ENCODE measurements at places on chromosomes 3 and 15. TPM values are rescaled to one million over a fixed set of nuclear protein-coding genes. Genes with fewer than 3 reads are reported as not detected.

SLC41A3 gene
- 48.7 TPM for total RNA-seq

PIERCE2 gene
- total RNA-seq = 1.6 TPM

CTXN2 gene
- total RNA-seq = not detected

SENP8 gene
- total RNA-seq = 2.7 TPM

OIP5 gene
- 12.1 TPM for total RNA-seq

AHSG gene
- total RNA-seq = not detected

SPG11 gene
- total RNA-seq = 106 TPM

GATM gene
- 0.44 TPM for total RNA-seq

ILDR1 gene
- not detected for total RNA-seq

YEATS2 gene
- 27.7 TPM for total RNA-seq

SMCO1 gene
- total RNA-seq = not detected

C2CD4A gene
- total RNA-seq = 0.12 TPM

TMIE gene
- under 0.01 TPM for total RNA-seq

DLL4 gene
- total RNA-seq = 0.66 TPM

C15orf62 gene
- total RNA-seq = not detected

ONECUT1 gene
- 0.12 TPM for total RNA-seq

CDAN1 gene
- 17.6 TPM for total RNA-seq

ANKUB1 gene
- not detected for total RNA-seq

SUSD5 gene
- 4.1 TPM for total RNA-seq

CELF6 gene
- 0.37 TPM for total RNA-seq

CEMIP gene
- total RNA-seq = 14.6 TPM

ATP10A gene
- 0.66 TPM for total RNA-seq

CAND2 gene
- 6.4 TPM for total RNA-seq
